ENCODE measurements at places on chromosomes 5 and 9. TPM values are rescaled to one million over a fixed set of nuclear protein-coding genes. Genes with fewer than 3 reads are reported as not detected.

- DNase-seq: no peak
Observed at GRCh38 chr5:62689599-62690368, 111.2 kb downstream of the LRRC70 start.

DNA sequence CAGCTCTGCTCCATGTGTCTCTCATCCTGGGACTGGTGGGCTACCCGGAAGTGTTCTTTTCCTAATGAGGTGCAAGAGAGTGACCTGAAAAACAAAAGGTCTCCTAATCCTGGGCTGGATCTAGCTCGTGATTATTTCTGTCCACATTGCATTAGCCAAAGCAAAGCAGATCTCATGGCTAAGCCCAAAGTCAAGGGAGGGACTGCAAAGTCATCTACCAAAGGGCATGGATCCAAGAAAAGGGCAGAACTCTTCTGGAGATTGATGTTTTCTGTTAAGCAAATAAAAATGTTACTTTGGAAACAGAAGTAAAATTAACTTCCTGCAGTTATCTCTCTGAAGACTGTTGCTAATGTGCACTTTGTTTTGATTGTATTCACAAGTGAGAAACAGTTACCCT lies 225.2 kb downstream of the CFAP90 start:
- no peak for DNase-seq

- DNase-seq: no peak
Observed at GRCh38 chr5:68515514-68515913, 300.0 kb downstream of the PIK3R1 start.

- no peak for DNase-seq
Observed at GRCh38 chr9:137759117-137759516, 118.5 kb upstream of the CACNA1B start.

DNA sequence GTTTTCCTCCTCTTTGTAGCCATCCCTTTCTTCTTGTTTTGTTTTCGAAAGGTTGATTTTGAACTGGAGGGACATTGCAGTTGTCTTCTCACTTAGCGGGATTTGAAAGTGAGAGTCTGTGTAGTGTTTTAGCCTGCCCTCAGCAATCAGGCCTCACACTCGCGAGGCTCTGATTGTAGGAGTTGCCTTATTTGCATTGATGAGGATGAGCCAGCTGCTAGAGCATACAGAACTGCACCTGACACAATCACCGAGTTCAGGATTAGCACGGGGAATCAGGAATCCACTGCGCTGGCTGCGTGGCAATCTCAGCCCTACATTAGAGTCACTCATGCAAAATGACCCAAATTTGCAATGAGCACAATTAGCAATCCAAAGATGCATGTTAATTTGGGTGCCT lies 122.5 kb upstream of the TMEM161B start:
- no peak for DNase-seq

DNA sequence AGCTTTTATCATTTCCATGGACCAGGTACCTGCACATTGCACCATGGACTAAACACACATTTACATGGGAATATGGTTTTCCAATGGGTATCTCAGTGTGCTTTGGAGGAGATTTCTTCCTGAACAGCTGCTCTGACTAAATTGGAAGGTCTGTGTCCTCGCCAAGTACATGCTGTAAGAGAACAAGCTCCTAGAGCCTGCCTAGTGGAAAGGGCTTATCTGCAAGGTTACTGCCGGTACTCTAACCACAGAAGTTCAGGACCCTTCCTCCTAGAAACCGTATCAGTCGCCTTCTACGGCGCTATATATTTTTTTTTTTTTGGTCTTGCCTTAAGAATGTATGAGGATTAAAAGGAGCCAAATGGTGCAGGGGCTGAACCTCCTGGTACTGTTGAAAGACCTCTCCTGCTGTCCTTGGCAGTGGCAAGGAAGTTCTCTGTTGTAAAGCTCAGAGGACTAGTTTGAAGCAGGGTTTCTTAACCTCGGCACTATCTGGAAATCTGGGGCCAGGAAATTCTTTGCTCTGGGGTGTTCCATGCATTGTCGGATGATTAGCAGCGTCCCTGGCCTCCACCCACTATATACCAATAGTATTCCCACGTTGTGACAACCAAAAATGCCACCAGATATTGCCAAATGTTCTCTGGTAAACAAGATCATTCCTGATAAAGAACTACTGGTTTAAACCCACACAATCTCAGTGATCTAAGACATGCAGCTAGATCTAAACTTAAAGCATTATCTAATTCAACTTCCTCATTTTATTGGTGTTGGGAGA lies 107.4 kb downstream of the FBXO38 start:
- no peak for DNase-seq

DNA sequence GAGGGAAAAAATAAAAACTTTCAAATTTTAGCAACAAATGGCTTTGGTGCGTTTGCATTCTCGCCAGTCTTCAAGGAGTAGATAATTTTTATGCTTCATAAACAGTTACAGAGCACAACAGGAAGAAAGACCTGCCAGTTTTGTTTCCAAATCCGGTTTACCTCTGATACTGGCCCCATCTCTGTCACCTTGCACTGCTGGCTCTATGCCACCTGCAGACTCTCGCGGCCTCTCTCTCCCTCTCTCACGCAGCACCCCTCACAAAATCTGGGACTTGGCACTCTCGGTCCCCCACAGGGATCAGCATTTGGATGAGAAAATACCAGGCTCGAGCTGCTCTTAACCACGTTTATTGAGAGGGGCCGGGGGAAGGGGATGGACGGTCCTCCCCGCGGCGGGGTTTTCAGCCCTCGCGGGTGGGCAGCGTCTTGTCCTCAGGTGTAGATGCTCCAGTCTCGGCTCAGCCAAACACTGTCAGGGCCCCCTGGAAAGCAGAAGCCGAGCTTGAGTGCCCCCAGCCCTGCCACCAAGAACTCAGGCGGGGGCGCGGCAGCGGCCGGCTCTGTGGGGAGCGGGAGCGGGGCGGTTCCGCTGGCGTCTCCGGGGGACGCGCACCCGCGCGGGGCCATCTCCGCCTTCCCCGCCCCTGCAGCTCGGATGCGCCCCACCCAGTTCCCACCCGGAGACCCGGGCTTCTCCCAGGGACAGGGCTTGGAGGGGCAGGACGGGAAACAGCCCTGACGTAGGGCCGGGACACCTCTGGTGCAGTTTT lies 1.3 kb downstream of the SCGB3A1 start:
- DNase-seq: no peak

- peak; percentile 26 for DNase-seq
Observed at GRCh38 chr9:13728917-13729811, 449.7 kb upstream of the MPDZ start.

- no peak for DNase-seq
Observed at GRCh38 chr5:143013176-143013891, 243.2 kb downstream of the ARHGAP26 start.

- no peak for DNase-seq
Observed at GRCh38 chr9:115202181-115202580, 84.2 kb upstream of the TNC start.

- DNase-seq: no peak
Observed at GRCh38 chr5:113271745-113272454, 162.9 kb downstream of the TSSK1B start.

DNA sequence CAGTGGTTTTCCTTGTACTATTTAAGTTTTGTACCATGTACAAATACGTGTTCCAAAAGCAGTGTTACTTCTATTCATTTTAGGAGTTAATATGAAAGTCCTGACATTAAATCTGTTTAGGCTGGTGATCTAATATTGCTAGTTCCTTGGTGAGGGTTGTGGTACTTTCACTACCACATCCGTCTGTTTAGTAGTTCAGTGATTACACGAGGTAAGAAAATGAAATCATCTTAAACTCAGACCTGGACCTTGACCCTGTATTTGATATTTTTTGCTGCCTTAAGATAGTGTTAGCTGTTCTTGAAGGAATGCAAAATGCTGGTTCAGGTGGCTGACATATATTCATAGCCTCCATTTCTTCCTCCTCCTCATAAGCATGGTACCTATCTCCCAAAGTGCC lies 50.3 kb downstream of the MTAP start:
- DNase-seq: no peak

DNA sequence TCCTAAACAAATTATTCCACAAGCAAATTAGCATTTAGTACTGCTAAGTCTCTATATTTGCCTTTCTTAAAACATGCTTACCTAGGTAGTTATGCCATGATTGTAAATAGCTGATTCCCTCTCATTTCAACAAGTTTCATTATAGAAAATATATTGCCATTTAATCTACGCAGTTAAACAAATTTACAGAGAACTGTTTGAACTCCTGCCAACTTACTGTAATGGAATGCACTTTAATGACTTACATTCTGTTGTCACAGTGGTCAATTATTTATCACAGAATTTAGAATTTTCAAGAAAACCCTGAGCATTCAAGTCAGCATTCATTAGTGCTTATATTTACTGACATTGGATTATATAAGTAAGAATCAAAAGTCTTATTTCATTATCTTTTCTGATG lies 19.6 kb downstream of the SLC38A9 start:
- DNase-seq: no peak

DNA sequence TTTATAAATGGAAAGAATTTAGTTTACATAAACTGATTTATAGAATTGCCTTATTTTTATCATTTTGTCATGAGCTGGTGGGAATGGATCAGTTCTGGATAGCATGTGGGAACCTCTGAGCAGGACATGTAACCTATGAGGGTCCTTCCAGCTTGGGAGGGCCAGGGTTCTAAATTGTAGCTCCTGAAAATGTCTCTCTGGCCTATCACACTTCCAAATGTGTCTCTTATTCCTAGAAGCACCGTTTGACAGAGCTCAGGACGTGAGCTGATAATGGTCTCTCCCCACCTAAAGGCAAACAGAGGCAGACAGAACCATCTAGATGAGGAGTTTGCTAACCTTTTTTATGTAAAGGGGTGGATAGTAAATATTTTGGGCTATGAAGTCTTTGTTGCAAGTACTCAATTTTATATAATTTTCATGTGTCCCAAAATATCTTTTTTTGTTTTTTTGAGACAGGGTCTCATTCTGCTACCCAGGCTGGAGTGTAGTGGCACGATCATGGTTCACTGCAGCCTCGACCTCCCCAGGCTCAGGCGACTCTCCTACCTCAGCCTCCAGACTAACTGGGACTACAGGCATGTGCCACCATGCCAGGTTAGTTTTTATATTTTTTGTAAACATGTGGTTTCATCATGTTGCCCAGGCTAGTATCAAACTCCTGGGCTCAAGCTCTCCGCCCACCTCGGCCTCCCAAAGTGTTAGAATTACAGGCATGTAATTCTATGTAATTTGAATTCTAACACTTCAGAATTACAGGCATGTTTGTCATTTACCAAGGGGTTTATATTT lies 4.0 kb downstream of the TRAF1 start:
- DNase-seq: no peak

GRCh38 chr9:6960777-6961176 lies 203.0 kb downstream of the KDM4C start:
- DNase-seq: no peak

- no peak for DNase-seq
Observed at GRCh38 chr5:154518438-154518867, 40.4 kb upstream of the HAND1 start.

DNA sequence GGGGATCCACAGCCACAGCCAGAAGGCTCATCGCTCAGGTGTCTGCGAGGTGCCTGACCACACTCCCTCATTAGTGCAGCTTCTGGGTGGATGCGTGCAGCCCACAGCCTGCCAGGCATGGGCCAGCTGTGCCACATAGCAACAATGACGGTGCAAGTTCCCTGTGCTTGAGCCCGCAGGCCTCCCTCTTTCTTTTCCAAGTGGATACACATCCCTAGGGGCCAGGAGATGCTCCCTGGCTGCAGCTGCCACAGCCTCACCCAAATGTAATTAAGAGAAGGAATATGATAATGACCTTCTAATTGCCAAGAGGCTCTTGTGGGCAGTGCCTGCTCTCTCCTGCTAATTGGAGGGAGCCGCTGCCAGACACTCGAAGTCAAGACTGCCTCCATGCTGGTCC lies 116.0 kb upstream of the PPP1R26 start:
- DNase-seq: no peak

DNA sequence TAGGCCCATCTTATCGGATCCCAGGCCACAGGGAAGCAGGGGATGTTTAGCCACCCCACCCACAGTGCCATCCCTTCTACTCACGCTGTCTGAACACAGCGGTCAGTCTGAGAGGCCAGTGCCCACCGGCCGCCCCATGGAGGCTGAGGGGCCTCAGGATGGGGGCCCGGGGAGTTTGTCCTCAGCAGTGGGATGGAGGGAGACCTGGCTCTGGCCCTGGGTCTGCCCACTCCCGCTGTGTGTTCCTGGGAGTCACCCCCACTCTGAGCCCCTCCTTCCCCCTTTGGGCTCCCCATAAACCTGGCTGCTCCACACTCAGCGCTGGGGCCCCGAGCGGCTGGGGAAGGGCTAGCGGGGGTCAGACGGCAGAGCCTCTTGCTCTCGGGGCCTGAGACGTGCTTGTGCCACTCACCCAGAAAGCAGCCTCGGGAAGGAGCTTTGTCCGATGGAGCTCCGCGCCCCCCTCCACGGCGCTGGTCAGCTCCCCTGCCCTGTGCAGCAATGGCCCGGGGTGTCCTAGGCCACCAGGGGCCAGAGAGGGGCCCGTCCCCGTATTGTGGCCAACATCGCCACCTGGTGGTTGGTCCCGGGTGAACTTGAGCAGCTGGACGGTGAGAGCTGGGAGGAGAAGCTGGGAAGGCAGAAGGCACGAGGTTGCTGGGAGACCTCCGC lies 10.9 kb upstream of the LAMC3 start:
- peak; percentile 60 for DNase-seq

- no peak for DNase-seq
Observed at GRCh38 chr9:94794476-94795167, 68.1 kb downstream of the AOPEP start.

DNA sequence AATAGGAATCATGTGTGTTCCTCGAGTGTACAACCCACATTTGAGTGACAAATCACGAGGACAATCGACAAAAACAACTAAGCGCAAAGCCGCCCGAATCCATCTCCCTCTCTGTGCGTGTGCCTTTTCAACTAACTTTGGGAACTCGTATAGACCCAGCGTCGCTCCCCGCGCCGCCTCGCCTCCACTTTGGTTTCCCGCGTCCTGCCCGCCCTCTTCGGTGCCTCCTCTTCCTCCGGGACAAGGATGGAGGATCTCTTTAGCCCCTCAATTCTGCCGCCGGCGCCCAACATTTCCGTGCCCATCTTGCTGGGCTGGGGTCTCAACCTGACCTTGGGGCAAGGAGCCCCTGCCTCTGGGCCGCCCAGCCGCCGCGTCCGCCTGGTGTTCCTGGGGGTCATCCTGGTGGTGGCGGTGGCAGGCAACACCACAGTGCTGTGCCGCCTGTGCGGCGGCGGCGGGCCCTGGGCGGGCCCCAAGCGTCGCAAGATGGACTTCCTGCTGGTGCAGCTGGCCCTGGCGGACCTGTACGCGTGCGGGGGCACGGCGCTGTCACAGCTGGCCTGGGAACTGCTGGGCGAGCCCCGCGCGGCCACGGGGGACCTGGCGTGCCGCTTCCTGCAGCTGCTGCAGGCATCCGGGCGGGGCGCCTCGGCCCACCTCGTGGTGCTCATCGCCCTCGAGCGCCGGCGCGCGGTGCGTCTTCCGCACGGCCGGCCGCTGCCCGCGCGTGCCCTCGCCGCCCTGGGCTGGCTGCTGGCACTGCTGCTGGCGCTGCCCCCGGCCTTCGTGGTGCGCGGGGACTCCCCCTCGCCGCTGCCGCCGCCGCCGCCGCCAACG lies at the start of gene GPR150:
GPR150 (plus strand) TSS at position 58 of the 840 bp plus-strand sequence; CDS start at position 247, 189 bp downstream.
- DNase-seq: no peak

GRCh38 chr9:116641292-116642059 lies 45.6 kb upstream of the TRIM32 start:
- DNase-seq: no peak

- DNase-seq: no peak
Observed at GRCh38 chr5:67211926-67212325, 15.3 kb upstream of the CD180 start.

SPOCK1 gene
- 5.9 TPM for total RNA-seq

ZNF474 gene
- 0.06 TPM for total RNA-seq

STXBP1 gene
- 18.8 TPM for total RNA-seq

CD274 gene
- 0.95 TPM for total RNA-seq

MACIR gene
- total RNA-seq: 21.1 TPM

GPR151 gene
- total RNA-seq: not detected

RFESD gene
- total RNA-seq: 2.2 TPM

PTGDS gene
- total RNA-seq: not detected

APBA1 gene
- total RNA-seq: 0.41 TPM

Data from H4 (cell line).